ENCODE measurements at places on chromosomes 12 and 14.

DNA sequence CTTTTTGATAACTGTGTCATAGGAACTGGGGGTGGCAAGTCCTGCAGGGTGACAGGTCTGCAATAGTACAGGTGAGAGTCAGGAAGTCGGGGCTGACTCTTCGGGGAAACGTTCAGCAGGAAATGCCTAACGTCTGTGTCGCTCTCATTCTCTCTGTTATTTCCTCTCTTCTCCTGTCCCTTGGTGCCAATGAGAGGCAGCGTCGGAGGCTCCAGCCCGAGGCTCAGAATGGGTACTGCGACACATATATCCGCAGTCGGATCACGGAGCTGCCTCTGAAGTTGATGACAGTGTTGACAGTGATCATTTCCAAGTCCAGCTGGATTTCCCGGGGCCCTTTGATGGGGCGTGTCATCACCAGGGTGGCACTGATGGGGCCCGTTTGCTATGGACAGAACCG, 2.7 kb upstream of the TC2N start:
- DNase-seq = no peak

GRCh38 chr12:13146336-13146938, 43.0 kb upstream of the GSG1 start:
- no peak for DNase-seq

- no peak for DNase-seq
These were observed 241.2 kb upstream of the G2E3 start for GRCh38 chr14:30317729-30318128.

DNA sequence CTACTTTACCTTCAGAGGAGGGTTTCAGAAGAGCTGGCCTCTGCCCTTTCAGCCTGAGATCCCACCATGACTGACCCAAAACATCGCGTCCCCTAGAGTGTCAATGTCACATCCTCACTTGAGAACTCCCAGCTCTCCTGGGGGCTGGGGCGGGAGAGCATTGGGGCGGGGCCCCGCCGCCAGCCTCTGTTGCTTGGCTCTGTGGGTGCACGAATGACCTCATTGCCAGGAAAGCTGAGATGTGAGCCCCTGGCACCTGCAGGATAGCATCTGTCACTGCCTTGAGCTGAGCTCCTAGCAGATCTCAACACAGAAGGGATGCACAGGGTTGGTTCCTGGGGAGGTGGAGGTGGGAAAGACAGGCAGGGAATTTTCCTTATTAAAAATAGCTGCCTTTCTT, 20.6 kb upstream of the MYL2 start:
- DNase-seq = no peak

DNA sequence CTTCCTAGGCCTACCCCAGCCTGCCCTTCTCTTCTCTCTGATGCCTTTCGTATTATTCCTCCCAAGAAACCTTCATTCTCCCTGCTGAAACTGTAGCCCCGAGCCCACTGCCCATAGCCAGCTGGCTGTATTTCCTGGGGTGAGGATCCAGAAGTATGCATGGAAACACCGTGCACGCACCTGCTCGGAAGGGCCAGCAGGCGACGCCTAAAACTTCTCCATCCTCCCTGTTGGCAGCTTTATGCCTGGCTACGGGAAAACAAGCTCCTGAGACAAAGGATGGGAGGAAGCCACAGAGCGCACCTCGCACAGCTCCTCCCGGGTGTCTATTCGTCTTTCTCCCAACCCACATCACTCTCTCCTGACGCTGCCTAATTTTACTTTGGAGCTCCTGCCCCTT, 69.0 kb upstream of the CAPRIN2 start:
- DNase-seq = no peak

- peak; percentile 30 for DNase-seq
These were observed 666 bp downstream of the FMNL3 start for GRCh38 chr12:49706351-49707127.

- DNase-seq = no peak
These were observed 59.9 kb downstream of the GPR65 start for GRCh38 chr14:88064841-88065240.

DNA sequence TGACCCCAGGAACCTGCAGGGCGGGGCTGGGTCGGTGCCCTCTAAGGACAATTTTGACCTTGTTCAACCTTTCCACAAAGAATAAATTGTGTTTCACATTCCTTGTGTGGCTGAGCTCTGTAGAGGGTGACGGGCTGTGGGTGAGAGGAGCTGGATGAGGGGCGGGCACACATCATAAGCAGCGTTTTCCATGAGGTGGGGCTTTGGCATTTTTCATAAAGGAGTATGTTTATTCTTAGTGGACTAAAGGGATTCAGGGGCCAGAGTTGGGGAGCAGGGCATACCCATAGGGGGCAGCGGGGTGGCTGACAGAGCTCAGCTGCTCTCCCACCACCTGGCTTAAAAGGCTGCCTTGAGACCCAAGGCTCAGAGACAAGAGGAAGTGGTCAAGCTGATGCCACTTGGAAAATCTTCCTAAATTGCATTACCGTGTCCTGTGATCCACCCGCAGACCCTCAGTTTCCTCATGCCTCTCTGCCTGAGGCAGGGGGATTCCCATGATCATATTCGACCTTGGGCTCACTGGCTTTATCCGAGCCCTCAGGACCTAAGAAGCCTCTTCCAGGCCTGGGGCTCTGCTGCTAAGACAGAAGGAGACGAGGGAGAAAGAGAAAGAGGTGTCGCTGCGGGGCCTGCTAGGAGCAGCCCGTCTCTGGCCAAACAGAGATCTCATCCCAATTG, 11.4 kb downstream of the MMP14 start:
- DNase-seq = no peak

- DNase-seq = no peak
These were observed 1.2 kb downstream of the PPP1CC start for GRCh38 chr12:110741341-110742095.

- no peak for DNase-seq
These were observed 69.2 kb upstream of the ARID2 start for GRCh38 chr12:45660330-45660729.

DNA sequence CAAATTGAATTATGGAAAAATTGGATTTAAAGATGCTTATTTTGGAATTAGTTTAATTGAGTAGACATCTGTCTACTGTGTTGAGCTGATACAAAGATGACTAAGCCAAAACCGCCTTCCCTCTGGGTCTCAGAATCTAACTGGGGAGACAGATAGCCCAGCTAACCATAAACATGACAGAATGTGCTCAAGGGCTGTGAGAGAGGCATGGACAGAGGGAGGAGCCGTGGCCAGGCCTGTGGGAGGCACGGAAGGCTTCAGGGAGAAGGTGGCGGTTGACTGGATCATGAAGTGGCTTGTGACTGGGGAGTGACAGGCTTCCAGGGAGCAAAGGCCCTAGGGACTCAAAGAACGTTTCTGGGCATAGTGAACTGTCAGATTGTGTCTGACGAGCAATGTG, 74.6 kb downstream of the DACT1 start:
- no peak for DNase-seq

DNA sequence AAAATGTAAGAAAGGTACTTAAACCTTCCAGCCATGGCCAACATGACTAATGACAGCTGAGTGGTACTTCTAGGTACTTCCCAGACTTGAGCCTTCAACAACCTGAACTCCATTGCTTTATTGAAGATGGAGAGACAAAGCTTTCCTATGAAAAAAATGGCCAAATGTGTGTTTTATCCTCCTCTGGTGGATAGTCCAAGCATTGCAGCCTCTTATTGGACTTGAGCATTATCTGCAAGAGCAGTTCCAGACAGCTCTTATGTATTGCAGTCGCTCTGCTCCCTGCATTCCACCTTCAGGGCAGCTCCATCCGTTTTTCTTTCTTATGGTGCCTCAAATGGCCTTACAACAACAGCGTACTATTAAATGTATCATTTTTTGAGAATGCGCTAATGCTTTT, 588.2 kb downstream of the NRXN3 start:
- peak; percentile 20 for DNase-seq

DNA sequence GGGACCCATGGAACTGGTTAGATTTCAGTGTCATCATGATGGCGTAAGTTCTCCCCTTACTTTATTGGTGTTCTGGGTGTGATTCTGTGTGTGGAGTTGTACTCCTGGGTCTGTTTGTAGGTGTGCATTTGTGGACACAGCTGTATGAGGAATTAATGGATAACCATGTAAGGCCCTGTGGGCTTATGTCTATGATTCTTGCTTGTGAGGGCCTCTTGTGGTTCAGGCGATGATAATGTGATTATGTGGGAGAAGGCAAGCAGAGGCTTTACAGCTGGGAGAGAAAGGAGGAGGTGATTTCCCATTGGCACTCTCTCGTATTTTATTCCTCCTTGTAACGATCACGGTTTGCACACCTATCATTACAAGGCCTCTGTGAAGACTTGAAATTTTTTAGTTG, 96.1 kb downstream of the SCN8A start:
- no peak for DNase-seq

DNA sequence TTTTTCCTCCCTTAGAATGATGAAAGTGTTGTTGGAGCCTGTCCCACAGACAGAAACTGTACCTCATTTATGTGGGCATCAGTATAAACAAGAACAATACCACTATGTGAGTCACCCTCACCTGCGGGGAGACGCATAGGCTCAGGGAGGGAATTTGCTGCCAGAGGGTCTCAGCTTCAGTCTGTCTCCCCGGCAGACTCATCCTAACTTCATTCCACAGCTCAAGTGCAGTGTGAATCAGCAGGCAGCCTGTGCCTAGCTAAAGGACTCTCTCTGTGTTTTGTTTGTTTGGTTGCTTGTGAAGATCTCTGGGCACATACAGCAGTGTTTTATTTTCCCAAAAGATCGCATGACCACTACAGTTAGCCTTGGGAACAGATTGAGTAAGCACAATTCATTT, 98.9 kb downstream of the PRKCH start:
- DNase-seq = no peak

DNA sequence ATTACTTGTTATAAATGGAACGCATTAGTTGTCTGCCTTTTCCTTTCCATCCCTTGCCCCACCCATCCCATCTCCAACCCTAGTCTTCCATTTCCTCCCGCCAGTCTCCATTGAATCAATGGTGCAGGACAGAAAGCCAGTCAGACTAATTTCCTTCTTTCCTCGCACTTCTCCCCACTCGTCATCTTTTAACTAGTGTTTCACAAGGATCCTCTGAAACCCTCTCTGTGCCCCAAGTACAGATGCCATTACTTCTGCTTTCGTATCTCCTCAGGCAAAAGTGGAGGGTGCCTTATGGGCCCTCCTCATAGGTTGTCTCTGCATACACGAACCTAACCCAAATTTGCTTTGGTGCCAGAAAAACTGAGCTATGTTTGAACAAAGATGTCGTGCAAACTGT, 4.2 kb downstream of the DAZAP2 start:
- DNase-seq = no peak

DNA sequence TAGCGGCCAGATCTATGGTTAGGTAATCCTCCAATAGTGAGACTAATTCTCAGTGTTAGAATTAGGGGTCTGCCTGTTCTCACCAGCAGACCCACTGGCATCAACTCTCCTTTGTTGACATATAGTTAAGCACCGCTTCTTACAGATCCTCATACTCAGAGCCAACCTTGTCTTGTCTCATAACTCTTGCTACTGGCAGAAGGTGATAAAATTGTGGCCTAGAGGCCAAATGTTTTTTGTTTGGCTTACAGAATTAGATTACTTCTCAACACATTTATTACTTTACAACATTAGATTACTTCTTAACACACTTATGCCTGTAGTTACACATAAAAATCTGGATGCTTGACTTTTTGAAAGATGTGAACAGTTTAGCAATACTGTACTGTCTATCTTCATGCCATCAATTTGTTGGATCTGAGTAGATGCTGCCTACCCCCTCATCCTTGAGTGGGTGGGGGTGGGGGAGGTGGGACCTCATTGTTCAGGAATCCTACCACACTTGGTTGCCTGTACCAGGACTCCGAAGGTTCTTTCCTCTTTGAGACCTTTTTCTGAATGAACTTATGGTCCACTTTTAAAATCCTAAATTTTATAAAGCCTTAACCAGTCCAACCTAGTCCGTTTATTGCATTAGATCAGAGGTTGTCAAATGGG, 7.0 kb downstream of the MTHFD1 start:
- no peak for DNase-seq

DNA sequence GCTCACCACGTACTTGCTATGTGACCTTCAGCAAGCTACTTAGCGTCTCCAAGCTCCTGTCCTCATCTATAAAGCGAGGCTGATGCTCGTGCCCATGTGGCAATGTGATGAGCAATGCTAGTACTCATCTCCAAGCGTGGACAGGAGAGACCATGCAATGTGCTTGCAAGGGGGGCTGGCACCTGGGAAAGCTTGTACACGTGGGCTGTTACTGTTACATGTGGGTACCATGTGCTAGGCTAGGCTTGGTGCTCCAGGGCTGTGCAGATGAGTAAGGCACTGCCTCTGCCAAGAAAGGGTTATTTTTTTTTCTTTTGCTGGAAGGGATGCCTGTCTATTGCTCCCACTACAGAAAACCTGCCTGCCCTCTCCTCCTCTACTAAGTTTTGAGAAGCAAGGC, 46.6 kb downstream of the TSPAN11 start:
- no peak for DNase-seq

DNA sequence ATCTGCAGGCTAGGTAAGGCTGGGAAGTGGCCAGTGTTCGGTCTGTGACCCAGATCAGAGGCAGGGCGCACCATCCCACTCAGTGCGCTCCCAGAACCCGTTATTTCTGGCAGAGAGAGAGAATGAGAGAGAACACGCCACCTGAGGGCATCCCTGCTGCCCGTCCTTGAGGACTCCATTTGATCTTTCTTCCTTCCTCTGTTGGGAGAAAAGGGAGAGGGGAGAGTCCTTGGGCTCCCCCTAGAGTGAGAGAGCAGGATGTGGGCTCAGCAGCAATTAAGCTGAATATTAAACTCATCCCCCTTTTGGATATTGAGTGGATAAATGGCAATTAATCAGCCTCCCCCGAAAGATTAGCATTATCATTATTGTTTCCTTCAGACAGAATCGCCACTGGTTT, 70.6 kb downstream of the IFT43 start:
- no peak for DNase-seq

- DNase-seq = no peak
These were observed 10.2 kb upstream of the LTA4H start for GRCh38 chr12:96045566-96045965.

- no peak for DNase-seq
These were observed 41.3 kb upstream of the SYCP3 start for GRCh38 chr12:101780599-101780998.

GRCh38 chr12:5830111-5830510, 114.9 kb downstream of the ANO2 start:
- DNase-seq = no peak

- DNase-seq = no peak
These were observed 231.5 kb downstream of the SLC15A4 start for GRCh38 chr12:128592220-128592744.

GRCh38 chr12:108565976-108566375, 3.6 kb downstream of the ISCU start:
- peak; percentile 59 for DNase-seq

- no peak for DNase-seq
These were observed 20.6 kb downstream of the MAPK1IP1L start for GRCh38 chr14:55071870-55072640.

- no peak for DNase-seq
These were observed 13.1 kb upstream of the ITGA5 start for GRCh38 chr12:54431911-54432814.

DNA sequence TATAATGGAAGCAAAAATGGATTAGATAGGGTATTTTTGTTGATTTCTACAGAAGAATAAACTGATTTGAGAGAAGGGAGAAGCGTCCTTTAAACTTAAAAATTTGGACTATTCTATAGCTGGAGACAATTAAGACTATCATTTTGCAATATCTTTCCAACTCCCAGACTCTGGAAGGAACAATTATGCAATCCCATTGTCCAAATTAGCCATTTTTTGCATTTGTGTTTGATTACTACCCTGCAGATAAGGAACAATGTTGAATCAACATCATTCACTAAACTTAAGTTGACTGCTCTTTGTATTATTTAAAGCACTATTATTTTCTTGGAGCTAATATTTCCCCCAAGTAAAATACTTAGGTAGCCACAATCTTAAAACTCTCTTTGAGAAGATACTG, 34.8 kb upstream of the SELPLG start:
- no peak for DNase-seq

- DNase-seq = no peak
These were observed 16.3 kb downstream of the GXYLT1 start for GRCh38 chr12:42128327-42128726.
